Keratinocyte (primary cell): ENCODE measurements at places on chromosomes 16 and 17.

DNA sequence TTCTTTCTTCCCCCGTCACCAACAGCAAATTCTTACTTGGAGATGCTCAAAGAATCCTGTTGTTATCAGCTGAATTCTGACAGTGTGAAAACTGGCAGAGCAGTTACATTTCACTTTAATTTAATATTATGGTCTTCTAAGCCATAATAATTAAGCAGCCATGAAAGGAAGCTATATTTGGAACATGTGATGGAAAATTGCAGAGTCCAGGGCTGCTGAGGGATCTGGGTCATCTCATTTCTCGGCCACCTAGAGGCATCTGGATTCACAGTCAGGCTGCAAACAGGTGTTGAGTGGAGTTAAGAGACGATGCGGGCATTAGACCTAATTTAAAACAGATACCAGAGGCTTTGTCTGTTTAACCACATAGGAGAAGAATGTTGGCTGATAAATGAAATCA, 38.4 kb downstream of the CHD9NB start:
- no peak for DNase-seq

GRCh38 chr17:2485543-2485942, 26.1 kb downstream of the METTL16 start:
- DNase-seq = no peak

DNA sequence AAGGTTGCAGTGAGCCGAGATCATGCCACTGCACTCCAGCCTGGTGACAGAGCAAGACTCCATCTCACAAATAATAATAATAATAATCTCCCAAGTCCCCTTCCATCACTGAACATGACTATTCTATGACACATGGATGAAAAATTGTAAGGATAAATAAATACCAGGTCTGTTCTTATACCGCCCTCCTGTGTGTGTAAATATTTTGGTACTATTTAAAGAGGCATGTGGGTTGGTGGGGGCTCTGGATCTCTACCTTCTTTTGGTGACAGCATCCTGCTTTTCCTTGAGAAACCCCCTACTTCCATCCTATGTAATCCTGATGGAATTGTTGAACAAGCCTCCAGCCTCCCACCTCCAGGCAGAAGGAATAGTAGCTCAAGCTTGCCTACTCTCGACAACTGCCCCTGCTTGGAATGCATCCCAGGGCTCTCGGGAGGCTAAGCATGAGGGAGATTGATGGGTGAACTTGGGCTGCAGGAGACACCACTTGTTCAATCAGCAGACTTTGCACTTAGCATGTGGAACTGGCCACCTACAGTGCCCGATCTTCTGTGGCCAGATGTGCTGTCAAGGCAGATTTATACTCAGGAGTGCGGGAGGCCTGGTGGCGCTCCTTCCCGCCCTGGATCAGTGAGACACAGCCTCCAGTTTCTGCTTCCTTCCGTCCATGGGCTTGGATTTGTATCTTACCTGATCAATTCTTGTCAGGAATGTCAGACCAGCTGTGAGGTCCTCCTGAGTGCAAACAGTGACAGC, 287.4 kb downstream of the SLC39A11 start:
- no peak for DNase-seq

DNA sequence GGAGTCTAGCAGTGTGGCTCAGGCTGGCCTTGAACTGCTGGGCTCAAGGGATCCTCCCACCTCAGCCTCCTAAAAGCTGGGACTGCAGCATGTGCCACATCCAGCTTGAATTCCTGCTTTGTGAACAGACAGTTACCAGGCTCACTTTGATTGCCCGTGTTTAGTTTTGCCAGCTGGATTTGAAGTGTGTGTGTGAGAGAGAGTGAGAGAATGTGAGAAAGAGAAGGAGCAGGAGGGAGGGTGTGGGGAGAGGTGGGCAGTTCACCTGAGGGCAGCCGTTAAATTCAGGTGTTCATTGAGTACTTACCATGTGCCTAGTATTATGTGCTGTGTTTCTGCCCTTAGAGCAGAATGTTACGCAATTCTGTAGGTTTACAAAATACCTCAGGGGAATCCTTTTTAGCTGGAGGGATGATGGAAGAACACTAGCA, 4.7 kb downstream of the DUSP14 start:
- DNase-seq = no peak

DNA sequence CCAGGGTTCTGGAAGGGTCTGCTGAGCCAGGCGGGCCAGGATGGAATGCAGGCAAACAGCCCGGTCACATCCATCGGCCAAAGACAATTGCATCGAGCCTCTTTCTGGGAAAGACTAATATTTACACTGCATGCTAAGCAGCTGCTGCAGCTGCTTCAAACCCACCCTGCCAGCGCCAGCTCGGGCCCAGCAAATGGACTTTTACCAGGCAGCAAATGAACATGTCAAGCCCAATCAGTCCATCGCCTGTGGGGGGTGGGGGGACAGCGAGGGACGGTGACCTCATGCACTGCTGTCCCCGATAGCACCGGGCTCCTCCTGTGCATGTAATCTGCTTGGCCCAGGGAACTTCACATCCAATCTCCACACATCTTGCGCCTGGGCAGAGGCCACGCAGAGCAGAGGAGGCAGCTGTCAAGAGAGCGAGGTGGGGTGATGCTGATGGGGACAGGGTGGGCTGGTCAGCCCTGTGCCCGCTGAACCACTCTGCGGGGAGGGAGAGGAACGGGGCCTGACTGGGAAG, 39.4 kb upstream of the CDH5 start:
- no peak for DNase-seq

DNA sequence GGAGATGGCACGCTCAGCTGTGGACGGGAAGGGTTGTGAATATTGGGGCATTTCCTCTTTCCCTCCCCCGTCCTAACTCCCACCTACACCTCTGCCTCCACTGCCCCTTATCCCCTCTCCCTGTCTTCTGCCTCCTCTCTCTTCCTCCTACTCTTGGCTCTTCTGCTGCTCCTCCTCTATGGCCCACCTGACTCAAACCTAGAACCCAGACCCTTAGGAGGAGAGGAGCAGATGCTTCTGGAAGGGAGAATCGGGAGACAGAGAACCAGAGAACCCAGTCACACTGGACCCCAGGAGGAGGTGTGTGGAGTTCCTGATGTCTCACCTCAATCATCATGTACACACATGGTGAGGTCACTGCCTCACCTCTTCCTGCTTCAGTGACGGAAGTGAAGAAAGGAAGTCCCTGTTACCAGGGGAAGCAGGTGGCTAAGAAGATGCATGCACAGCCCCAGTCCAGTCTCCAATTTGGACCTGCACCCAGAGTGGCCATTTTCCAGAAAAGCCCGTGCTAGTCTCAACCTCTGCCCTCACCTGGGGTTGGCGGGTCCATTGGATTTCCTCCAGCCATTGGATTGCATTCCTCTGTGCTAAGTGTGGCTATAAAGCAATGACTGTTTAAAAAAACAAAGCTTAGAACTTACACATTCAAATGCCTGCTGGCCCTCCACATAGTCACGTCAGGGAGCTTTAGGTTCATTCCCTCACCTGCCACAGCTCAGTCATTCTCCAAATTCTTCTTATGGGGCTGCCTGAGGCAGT, 4.0 kb downstream of the RNF222 start:
- no peak for DNase-seq

DNA sequence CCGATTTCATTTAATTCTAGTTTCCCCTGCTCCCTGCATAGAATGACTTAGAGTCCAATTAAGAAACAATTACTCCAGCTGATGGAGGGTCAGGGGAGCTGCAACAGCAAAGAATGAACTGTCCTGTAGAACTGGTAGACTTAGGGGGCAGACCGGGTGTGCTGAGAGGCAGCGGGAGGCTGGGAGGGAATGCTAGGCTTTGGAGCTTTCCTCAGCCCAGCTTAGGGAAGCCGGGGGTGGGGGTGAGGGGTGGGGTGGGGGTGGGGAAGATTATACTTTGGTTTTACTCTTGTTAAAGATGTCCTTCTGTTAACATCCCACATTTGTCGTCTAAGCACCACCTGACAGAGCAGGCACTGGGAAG, 458.6 kb upstream of the ASIC2 start:
- no peak for DNase-seq

- no peak for DNase-seq
These were observed 53.1 kb downstream of the CFDP1 start for GRCh38 chr16:75379911-75380847.

- DNase-seq = no peak
These were observed 111.3 kb upstream of the NOG start for GRCh38 chr17:56482229-56482628.

DNA sequence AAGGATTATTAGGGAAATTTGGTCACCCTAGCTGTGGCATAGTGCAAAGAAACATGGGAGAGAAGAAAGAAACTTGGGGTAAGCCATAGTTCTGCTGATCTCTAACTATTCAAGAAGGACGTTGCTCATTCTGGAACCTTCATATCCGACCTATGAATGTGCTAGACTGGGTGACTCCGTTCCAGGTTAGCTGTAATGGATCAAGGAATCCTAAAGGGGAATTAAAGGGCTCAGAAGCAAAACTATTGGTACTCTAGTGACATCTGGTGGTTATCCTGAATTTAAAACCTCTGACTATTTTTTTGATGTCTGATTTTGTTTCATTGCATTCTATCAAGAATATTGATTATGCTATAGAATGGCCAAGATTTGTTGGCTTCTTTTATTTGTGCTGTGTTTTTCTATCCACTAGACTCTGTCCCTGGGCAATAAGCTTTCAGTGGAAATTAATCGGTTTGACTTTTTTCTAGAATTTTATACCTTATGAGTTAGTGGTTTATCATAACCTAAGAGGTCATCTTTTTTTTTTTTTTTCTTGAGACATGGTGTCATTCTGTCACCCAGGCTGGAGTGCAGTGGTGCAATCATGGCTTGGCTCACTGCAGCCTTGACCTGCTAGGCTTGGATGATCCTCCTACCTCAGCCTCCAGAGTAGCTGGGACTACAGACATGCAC, 19.5 kb downstream of the PCTP start:
- DNase-seq = no peak

- no peak for DNase-seq
These were observed 7.2 kb upstream of the SLC52A1 start for GRCh38 chr17:5042157-5043022.

GRCh38 chr17:34613064-34614019, 34.0 kb downstream of the TMEM132E start:
- no peak for DNase-seq

GRCh38 chr16:30984669-30985400, at the start of gene HSD3B7:
TSS of gene HSD3B7 (plus strand) at chr16:30985207. CDS start at chr16:30985659, 452 bp downstream.
- DNase-seq = no peak

DNA sequence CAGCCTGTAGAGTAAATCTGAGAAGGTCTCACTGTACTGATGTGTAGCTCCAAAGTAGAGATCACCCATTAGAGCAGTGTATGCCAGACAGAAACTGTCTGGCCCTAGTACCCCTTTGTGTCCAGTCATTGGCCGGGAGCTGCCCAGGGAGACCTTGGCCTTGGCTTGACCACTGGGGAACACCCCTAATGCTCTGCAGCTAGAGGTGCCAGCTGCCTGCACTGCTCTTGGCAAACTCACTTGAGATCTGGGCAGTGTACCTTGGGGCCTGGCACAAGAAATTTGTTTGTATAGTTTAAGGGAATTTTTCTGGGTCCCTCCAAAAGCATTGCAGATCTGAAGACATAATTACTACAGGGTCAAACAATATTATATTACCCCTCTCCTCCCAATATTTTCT, 78.7 kb upstream of the MPHOSPH6 start:
- DNase-seq = no peak

DNA sequence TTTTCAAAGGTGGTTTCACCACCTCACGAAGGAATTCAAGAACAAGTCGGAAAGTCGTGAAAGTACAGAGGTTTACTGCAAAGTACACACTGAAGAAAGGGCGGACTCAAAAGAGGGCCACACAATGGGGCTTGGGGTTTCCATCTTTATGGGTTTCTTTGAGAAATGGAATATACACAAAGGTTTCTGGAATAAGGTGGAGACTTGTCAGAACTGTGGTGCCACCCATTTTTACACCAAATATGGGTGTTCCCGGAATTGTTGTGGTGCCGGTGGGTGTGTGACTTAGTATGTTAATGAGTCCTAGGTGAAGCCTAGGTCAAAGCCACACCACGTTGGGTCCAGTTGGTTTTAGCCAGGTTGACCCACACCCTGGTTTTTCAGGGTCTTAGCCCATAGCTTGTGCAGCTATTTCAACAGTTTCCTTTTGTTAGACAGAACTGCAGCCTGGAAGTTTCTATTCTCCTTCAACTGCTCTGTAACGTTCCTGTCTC, 567 bp upstream of the GCSH start:
- no peak for DNase-seq
